ENCODE measurements at places on chromosomes 4 and X.

DNA sequence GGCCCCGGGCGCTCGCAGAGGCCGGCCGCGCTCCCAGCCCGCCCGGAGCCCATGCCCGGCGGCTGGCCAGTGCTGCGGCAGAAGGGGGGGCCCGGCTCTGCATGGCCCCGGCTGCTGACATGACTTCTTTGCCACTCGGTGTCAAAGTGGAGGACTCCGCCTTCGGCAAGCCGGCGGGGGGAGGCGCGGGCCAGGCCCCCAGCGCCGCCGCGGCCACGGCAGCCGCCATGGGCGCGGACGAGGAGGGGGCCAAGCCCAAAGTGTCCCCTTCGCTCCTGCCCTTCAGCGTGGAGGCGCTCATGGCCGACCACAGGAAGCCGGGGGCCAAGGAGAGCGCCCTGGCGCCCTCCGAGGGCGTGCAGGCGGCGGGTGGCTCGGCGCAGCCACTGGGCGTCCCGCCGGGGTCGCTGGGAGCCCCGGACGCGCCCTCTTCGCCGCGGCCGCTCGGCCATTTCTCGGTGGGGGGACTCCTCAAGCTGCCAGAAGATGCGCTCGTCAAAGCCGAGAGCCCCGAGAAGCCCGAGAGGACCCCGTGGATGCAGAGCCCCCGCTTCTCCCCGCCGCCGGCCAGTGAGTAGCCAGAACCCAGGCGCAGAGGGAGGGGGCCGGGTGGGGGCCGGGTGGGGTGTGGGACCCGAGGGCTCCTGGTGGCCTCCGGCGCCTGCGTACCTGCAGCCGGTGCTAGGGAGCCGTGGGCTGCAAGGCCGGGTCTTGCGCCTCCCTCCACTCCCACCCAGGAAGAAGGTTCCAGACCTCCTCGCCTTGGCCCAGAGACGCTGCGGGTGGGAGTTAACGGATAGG is 534 bp downstream of the MSX1 start:
- DNase-seq = no peak

DNA sequence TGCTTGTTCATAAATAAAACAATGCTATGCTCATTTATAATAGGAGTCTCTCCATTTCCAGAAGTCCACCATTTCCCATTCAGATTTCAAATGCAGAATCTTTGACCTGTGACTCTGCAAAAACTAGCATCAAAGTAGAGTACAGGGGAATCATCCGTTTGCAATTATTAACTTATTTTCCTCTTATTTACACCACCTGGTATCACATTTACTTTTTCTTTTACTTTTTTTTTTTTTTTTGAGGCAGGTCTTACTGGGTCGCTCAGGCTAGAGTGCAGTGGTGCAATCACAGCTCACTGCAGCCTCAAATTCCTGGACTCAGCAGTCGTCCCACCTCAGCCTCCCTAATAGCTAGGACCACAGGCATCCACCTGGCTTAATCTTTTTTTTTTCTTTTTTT is 37.6 kb downstream of the RBM47 start:
- no peak for DNase-seq

- no peak for DNase-seq
Observed at GRCh38 chr4:76764251-76764650, 133.7 kb downstream of the SOWAHB start.

DNA sequence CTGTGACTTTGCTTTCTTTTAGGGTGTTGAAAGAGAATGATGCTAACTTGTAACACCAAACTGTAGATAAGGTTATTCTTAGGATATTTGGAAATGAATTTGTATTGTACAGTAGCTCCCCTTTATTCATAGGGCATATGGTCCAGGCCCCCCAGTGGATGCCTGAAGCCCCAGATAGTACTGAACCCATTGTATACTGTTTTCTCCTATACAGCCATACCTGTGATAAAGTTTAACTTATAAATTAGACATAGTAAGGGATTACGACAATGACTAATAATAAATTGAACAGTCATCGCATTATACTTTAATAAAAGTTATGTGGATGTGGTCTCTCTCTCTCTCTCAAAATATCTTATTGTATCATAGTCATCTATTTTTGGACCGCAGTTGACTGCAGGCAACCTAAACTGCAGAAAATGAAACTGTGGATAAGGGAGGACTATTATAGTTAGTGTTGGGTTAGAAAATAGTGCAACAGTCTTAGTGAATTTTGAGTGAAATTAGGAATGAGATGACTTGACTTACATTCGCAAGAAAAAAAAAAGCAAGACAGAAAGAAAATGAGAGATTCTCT is 105.1 kb downstream of the CLDN22 start:
- DNase-seq = no peak

DNA sequence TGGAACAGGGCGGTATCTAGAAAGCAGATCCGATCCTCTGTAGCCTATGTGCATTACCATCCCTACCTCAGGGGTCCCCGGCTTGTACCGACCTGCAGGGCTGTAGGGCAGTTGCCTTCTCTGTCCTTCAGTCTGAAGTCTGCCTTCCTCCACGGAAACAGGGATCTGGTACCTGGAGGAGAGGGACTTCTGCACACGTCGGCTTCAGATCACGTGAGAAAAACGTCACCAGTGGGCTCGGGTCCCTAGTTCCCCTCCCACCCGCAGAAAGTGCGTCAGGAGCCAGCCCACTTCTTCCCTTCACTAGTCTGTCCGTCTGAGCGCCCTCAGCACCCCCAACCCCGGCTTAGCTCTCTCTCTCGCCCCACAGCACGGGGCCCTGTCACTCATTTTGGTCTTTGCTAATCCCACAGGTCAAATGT is at the start of gene TCEAL5:
Gene TCEAL5, minus strand, starts transcription at position 170 of the 422 bp plus-strand sequence. CDS start 2,187 bp downstream, outside the sequence.
- no peak for DNase-seq

- DNase-seq = no peak
Observed at GRCh38 chrX:27680726-27681125, 90.6 kb downstream of the DCAF8L2 start.

DNA sequence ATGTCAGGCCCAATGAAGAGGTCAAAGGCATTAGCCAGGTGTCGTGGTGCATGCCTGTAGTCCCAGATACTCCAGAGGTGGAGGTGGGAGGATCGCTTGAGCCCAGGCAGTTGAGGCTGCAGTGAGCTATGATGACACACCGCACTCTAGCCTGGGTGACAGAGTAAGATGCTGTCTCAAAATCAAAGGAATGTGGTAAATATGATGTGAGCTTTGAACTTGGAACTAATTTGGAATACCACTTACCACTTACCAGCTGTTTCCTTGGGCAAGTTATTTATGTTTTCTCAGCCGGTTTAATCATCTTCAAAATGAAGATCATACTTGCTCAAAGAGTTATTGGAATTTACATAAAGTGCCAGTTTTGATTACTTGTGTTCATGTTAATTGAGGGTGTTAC is 23.8 kb upstream of the SEPSECS start:
- DNase-seq = no peak

- DNase-seq = no peak
Observed at GRCh38 chr4:137531168-137531985, 917 bp downstream of the PCDH18 start.

DNA sequence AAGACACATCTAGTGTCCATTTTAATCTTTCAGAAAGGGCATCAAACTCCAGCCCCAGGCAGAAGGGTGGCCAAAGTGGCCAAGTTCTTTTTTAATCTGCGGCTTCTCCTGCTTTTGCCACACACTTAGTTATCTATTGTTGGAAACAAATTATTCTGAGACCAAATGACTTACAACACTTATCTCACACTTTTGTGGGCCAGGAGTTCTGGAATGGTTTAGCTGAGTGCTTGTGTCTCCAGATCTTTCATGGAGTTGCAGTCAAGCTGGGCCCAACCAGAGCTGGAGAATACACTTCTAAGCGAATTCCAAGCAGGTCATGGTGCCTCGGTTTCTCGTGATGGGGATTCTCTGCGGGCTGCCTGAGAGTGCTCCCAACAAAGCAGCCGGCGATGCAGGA is 4.0 kb downstream of the TXK start:
- no peak for DNase-seq

DNA sequence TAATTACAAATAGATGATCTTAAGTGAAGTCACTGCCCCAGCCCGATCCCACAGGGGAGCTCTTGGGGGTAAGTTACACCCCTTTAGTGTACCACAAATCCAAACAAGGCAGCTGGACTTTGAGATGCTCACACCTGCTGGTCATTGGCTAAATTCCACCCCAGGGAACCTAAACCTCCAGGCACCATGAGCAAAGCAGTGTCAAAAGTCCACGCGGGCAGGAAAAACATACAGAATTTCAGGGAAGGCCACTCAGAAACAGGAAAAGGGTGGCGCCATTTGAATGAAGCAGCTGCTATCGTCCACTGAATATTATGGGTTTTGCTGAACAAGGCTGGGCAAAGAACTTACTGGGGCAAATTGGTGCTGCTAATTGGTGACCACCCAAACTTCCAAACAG is 30.9 kb downstream of the SUPT20HL1 start:
- DNase-seq = no peak

GRCh38 chr4:79662651-79663050 is 254.6 kb upstream of the GK2 start:
- no peak for DNase-seq

GRCh38 chr4:74534936-74535335 is 90.0 kb downstream of the AREG start:
- DNase-seq = no peak

DNA sequence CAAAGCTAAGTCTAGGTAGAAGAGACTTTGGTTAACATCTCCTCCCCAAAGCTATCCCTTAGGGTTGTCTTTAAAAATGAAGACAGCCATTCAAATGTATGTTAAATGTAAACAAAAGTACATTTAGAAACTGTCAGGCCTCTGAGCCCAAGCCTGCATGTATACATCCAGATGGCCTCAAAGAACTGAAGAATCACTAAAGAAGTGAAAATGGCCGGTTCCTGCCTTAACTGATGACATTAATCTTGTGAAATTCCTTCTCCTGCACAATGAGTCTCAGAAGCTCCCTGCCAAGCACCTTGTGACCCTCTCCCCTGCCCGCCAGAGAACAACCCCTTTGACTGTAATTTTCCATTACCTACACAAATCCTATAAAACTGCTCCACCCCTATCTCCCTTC is 377.9 kb downstream of the FAM133A start:
- no peak for DNase-seq

- DNase-seq = no peak
Observed at GRCh38 chrX:150308041-150308440, 55.1 kb upstream of the MAMLD1 start.

- DNase-seq = no peak
Observed at GRCh38 chr4:113272523-113272922, 223.1 kb downstream of the ANK2 start.

DNA sequence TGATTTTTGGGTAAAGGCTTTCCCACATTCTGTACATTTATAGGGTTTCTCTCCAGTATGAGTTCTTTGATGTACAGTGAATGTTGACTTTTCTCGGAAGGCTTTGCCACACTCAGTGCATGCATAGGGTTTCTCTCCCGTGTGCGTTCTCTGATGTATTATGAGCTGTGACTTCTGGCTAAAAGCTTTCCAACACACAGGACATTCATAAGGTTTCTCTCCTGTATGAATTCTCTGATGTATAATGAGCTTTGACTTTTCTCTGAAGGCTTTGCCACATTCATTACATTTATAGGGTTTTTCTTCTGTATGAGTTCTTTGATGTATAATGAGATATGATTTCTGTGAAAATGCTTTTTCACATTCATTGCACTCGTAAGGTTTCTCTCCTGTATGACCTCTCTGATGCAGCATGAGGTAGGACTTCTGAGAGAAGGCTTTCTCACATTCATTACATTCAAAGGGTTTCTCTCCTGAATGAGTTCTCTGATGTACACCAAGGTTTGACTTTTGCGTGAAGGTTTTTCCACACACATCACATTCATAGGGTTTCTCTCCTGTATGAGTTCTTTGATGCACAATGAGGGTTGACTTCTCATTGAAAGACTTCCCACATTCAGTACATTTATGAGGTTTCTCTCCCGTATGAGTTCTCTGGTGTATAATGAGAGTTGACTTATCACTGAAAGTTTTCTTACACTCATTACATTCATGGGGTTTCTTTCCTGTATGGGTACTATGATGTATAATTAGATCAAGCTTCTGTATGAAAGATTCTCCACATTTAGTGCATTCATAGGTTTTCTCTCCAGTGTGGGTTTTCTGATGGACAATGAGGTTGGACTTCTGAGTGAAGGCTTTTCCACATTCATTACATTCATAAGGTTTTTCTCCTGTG is 27.3 kb downstream of the ZNF182 start:
- no peak for DNase-seq

DNA sequence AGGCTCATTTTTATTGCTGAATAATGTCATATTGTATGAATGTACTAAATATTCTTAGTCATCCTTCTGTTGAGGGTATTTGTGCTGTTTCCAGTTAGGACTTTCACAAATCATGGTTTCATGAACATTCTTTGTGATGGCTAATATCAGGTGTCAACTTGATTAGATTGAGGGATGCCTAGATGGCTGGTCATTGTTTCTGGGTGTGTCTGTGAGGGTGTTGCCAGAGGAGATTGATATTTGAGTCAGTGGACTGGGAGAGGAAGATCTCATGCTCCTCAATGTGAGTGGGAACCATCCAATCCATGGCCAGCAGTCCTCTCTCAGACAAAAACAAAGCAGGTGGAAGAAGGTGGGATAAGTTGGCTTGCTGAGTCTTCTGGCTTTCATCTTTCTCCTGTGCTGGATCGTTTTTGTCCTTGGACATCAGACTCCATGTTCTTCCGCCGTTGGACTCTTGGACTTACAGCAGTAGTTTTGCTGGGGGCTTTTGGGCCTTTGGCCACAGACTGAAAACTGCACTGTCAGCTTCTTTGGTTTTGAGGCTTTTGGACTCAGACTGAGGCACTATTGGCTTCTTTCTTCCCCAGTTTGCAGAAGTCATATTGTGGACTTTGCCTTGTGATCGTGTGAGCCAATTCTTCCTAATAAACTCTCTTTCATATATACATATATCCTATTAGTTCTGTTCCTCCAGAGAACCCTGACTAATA is 11.9 kb upstream of the HS3ST1 start:
- no peak for DNase-seq

DNA sequence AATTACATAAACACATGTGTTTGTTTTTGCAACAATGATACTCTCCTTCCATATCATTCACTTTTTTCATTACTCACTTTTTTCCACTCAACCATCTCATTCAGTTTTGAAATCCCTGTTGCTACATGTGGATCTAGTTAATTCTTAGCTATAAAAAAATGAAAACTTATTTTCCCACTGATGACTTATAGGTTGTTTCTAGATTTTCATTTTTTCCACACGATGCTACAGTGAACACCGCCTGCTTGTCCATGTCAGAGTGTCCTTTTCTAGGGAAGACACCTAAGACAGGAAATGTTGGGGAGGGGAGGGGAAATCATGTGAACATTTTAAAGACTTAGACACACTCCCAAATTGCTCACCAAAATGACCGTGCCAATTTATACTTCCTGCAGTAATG is 70.2 kb downstream of the SUPT20HL2 start:
- no peak for DNase-seq

- DNase-seq = no peak
Observed at GRCh38 chrX:79130857-79131256, 13.6 kb upstream of the GPR174 start.

GRCh38 chr4:21872101-21872500 is 76.5 kb downstream of the KCNIP4 start:
- DNase-seq = no peak

Data from T47D (cell line).